ENCODE measurements at places on chromosomes 11 and 22.

DNA sequence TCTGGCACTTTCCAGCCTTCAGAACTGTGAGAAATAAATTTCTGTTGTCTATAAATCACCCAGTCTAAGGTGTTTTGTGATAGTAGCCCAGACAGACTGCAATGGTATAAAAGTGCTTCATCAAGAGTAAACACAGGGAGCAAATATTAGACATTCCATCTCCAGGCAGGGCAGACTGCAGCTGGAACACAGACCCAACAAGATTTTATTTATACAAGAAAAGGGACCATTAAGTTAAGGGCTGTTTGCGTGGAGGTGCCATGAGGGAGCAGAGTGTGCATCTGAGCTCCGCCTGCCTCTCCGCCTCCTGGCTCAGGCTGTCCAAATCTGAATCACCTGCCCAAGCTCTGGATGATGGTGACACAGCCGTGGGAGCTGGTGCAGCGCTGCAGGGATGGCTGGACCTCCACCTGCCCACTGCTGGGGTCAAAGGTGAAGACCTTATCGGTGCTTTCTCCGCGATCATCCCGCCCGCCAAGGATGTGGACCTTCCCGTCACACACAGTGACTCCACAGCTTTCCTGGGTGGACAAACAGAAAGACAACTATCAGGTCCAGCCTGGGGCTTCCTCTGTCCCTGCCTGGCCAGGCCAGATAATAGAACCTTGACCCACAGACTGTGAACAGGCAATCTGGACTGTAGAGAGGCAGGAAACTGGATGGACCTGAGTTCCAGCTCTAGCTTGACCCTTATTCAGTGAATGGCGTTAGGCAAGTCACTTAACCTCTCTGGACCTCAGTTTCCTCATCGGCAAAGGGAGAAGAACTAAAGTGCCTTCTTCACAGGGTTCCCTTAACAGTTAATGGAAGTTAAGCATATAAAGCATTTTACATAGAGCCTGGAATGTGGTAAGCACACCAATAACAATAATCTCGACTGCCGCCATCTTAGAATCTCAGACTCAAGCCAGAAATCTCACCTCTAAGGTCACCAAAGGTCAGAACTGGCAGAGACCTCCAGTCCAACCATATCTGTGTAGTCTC is 10.5 kb downstream of the KLHL35 start:
- peak; percentile 7 for DNase-seq

DNA sequence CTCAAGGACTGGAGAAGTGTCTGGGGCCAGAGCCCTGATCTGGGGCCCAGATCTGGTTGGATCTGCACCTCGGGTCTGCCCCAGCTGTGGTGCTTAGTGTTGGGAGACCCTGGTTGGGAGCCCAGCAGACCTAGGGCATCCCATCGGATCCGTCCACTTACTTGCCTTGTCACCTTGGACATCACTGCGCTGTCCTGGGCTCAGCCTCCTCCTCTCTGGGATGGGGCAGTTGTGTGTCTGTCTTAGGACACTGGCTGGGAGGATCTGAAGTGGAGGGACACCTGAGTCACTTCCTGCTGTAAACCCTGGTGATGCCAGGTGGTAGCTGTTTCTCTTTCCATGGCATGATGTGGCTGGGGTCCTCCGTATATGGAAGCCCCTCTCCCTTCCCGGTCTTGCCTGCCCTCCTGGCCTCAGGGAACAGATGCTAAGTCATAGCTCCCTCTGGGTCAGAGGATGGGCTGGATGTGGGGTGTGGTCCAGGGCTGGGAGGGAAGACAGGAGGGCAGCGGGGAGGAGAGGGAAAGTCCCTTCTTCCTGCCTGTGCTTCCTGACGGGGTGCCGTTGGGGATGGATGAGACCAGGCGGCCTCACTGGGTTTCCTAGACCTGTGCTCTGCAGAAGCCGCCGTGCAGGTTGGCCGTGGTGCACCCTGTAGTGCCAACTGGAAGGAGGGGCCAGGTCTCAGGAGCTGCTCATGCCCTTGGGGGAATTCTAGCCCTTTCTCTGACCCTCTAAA is 12.1 kb upstream of the OMP start:
- DNase-seq, result no peak

- DNase-seq, result no peak
These were observed 12.3 kb upstream of the P2RY2 start for GRCh38 chr11:73205661-73206343.

DNA sequence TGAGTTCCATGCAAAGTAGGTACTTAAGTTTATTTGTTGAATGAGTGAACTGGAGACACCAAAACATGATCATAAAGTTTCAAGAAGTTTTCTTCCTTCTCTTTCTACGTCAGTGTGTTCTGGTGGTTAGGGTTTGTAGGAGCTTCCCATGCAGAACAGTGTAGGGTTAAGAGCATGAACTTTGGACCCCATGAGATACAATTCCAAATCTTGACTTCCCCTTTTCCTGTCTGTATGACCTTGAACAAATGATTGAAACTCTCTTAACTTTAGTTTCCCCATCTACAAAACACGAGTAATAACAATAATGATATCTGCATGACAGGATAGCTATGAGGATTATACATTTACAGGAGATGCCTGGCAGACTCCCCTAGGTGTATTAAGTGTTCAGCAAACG is 41.0 kb upstream of the TENM4 start:
- DNase-seq, result no peak

DNA sequence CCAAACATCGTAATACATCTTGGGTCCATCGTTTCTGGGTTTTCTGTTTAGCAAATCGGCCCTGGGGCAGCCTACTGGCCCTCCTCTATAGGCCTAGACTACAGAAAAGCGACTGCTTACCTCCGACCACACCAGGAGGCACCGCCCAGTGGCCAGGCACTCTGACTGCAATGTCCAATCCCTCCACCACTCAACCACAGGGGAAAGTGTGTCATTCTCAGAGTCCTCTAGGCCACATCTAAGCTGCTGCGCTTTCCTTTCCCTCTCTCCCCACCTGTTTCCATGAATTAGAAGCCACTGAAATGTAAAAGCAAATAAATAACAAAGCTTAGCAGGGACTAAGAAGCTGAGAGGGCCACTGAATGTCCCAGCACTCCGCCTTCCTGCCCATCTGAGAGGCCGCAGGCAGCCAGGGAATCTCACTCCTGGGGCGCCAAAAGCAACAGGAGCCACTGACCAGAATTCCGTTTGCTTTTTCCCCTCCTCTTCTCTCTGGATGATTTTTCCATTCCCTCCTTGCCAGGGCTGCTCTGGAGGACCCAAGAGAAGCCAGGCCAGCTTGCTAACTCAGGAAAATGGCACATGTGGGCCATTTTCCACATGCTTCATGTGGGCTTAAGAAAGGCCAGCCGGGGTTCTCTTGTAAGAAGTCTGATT is 50.1 kb upstream of the FLI1 start:
- no peak for DNase-seq

DNA sequence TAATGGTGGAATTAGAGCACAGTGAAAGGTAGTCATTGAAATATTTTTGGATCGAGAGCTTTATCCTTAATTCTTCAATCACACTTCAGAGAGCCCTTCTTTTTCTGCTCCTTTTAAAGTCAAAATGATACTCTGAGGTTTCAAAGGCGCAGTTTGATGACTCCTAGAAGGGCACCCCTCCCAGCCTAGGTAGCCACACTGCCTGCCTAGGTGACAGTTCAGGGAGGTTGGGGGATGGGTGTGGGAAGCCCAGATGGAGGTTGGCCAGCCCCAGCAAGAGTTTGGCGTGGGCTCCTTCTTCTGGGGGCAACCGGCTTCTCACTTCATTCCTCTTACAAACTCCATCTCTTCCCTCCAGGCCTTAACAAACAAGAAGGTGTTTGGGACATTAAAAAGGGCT is 28.6 kb upstream of the PHF21A start:
- DNase-seq, result no peak

GRCh38 chr11:132576706-132577105 is 955.6 kb downstream of the OPCML start:
- DNase-seq, result no peak

DNA sequence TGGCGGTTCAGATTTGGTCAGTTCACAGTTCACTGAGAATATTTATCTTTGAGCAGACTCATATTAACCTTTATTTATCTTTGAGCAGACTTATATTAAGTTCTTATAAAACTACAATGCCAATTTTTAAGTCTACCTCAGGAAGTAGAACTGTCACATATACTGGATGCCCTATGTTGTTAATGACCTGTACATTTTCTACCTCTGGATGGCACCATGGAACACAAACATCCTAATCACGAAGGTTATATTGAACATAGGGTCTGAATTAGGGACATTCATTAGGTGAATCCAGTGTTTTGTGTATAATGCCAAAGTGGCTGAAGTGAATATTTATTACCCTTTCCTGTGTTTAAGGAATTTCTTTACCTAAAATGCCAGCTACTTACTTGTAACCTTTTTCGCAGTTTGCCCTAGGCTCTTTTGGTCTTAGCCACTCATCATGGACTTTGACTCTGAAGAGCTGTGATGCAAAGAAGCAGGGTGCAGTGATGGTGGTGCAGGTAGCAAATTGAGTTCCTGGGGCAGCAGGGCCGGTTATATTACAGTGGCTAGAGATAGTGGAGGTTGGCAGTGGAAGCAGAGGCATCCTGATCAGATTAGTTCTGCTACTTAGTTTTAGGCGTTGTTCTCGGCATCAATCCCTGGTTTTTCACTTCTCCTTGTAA is 71.8 kb downstream of the STIM1 start:
- DNase-seq, result no peak

DNA sequence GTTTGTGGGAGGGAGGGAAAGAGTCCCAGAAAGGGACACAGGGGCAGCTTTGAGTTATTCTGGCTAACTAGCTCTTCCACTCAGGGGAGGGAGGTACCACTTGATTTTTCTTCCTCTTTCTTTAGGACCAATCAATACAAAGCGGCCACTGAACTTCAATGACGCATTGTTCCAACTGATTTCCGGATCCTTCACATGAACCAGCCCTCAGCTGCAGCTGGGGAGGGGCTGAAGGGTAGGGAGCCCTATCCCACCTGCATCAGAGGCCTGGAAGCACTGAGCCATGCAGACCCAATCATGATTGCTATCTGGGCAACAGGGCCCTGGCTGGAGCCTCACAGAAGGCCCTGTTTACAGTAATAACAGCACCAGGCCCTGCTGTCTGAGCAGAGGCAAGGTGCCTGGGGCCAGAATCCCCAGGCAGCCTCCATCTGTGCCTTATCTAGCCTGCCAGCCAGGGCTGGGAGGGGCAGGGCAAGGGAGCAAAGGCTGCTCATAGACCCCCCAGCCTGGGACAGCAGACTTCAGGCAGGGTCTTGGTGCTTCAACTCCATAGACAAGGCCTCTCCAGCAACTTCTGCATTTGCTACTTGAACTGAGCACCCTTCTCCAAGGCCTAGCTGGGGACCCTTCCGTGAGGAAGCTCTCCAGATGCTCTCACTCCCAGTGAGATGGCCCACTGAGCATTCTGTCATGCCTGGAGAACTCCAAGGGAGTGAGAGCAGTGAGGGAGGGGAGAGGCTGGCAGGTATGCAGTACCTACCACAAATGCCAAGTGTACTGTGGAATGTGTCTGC is 22.5 kb downstream of the CLPB start:
- no peak for DNase-seq

- no peak for DNase-seq
These were observed 36.9 kb downstream of the CAT start for GRCh38 chr11:34475656-34476055.

DNA sequence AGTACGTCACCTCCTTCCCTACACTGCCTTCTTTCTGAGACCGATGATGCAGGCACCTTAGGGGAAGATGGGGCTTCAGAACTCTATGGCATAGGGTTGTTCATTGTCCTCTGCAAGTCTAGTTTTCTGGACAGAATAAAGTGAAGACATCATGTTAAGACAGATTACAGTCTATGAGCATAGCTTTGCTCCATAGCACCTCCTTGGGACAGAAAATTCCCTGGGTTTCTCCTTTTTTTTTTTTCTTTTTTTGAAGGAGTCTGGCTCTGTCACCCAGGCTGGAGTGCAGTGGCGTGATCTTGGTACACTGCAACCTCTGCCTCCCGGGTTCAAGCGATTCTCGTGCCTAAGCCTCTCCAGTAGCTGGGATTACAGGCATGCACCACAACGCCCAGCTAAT is 119.8 kb upstream of the CADM1 start:
- DNase-seq, result no peak

DNA sequence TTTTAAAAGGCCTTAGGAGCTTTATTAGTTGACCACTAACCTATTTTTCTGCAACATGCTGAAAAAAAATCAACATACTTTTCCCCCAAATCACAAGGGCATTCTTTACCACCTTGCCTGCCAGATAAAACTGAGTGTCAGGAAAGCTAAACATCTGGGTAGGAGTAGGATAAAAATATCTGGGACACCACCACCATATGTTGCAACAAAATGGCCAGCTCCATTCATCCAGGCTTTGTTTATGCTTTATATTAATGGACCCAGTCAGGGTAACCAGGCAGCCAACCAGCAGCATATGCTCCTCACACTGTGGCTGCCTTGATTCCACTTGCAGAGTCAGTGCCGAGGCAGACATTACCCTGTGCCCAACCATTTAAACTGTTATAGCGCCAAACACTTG is 1024.5 kb downstream of the LRRC4C start:
- DNase-seq, result no peak
